8988T (cell line): ENCODE measurements at places on chromosomes 1 and 21.
A peak's percentile ranks its signal among the peaks of the same experiment; 100 is the strongest.

DNA sequence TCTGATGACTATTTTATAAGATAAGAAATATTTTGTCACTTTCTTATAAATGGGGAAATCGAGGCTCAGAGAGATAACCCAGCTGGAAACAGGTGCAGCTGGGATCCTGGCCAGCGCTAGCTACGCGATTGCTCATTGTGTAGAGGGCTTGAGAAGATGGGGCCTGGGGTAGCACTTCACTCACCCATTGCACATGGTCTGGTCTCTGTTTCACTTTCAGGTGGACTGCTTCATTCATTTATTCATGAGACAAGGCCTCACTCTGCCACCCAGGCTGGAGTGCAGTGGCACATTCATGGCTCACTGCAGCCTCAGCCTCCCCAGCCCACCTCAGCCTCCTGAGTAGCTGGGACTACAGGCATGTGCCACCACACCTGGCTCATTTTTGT, 23.8 kb downstream of the UBE4B start:
- no peak for DNase-seq

- DNase-seq, result no peak
Measured at GRCh38 chr1:100073531-100073930, 59.2 kb downstream of the SASS6 start.

DNA sequence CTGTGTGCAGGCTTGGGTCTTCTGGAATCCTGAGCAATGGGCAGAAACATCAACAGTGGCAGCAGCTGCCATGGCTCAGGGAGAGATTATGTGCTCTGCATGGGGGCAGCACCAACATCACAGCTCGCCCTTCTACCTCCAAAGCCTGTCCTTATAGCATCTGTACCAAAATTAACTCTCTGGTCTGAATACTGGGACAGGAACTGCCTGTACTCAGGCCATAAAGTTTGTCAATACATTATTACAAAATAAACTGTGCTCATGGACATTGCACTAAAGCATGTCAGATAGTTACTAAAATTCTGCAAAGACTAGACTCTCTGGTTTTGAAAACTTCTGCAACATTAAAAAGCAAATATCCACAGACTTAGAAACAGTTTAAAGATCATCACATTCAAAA, 91.6 kb downstream of the ZC3H11B start:
- DNase-seq, result no peak

DNA sequence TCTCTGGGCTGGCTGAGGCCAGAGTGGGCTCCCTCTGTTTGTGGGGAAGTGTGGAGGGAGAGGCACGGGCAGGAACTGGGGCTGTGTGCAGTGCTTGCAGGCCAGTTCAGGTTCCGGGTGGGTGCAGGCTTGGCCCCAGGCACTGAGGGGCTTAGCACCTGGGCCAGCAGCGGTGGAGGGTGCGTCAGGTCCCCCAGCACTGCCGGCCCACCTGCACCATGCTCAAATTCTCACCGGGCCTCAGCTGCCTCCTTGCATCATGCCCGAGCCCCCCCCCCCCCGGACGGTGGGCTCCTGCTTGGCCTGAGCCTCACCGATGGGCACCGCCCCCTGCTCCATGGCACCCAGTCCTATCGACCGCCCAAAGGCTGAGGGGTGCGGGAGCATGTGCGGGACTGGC, 26.3 kb upstream of the FCGR2A start:
- no peak for DNase-seq

DNA sequence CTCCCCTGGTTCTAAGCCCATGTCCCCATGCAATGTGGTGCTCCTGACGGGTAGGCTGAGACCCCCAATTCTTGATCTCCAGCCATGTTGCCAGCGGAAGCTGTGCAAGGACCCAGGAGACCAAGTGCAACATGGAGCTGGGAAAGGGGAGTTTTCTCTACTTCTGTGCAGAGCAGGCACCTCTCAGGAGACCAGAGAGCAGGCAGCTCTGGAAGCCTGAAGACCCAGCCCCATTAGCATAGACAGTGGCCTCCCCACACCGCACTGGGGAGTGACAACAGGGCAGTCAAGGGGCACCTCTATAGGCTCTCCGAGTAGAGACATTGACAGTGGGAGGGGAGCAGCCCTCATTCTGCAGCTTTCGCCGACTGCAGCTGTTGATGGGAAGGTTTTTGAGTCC, 410.2 kb downstream of the MATN1 start:
- no peak for DNase-seq

GRCh38 chr1:168879896-168880734, 151.1 kb upstream of the DPT start:
- DNase-seq, result no peak

DNA sequence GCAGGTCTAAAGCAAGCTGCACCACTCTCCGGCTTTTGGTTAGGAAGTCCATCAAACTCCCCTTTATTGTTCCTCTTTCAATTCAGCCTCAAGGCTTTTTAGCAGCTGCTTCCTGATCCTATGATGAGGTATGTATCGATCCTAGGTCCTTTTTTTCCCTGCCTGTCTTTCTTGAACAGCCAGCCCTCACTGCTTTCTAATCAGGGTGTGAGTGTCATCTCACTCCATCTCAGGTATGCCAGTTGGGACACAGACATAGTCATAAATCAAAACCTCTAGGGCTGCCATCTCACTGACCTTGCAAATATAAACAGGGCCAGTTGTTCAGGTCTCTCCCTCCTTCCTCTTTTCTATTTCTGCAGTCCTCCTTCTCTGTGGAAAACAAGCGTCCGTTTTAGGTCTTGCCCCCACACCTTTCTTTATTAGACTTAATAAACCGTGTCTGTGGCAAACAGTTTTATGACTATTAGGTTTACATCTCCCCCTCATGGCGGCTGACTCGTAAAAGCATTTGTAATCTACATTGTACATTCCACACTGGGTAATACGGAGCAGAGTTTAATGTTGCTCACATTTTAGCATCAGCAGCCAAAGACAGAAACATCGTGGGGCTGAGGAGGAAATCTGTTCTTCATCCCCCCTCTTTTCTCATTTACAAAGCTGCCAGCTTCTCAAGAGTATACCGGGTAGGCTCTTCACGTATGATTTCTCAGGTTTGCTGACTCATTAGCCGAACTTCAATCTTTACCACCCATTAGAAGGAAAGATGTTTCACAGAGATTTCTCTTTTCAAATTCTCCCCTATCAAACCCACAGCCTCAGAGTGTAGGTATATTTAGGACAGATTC, 11.6 kb downstream of the STYXL2 start:
- DNase-seq, result no peak

- no peak for DNase-seq
Measured at GRCh38 chr1:210124736-210125135, 107.9 kb upstream of the SERTAD4 start.

- peak; percentile 8 for DNase-seq
Measured at GRCh38 chr1:70528590-70529333, 117.7 kb downstream of the CTH start.

DNA sequence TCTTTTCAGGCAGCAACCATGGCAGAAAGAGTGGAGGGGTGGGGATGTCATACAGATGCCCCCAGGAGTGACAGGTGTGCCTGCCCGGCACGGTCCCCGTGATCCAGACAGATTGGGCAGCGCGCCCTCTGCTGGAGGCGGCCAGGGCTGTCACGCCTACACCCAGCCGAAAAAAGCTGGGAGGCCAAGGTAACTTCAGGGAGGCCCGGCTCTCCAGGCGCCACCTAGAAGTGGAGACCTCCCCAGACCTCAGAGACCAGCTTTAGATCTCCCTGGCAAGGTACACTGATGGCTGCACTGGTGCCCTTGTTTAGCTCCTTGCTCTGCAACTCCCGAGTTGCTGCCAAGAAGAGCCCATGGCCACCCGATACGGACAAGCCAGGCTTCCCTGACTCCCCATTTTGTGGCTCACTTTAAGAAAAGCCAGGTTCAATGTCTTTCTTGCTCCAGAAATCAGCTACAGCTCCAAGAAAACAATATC, 6.6 kb downstream of the GOLT1A start:
- peak; percentile 70 for DNase-seq

DNA sequence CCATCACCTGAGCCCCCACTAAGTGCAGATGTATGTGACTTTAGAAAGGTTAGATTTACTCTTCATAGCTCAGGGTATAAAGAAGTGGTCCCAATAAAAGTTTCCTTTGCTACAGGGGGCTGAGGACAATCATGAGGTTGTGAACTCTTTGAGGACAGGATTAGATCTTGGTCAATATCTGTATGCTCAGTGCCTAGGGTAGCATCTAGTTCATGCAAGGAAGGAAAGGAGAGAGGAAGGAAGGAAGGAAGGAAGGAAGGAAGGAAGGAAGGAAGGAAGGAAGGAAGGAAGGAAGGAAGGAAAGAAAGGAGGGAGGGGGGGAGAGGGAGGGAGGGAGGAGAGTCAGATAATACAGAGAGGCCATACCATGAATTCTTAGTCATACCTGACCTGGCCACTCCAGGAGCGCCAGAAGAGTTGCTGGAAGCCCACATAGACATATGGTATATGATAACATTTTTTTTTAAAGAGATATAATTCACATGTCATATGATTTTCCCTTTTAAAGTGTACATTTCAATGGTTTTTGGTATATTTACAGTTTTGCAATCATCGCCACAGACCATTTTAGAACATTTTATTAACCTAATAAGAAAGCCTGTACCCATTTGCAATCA, 9.7 kb upstream of the CSRP1 start:
- no peak for DNase-seq
